NCI-H446 (cell line): ENCODE measurements at places on chromosomes 11 and 22.

GRCh38 chr11:110966131-110966530, 253.9 kb upstream of the ARHGAP20 start:
- DNase-seq: no peak

GRCh38 chr11:78149646-78150045, 10.2 kb upstream of the ALG8 start:
- DNase-seq: no peak

DNA sequence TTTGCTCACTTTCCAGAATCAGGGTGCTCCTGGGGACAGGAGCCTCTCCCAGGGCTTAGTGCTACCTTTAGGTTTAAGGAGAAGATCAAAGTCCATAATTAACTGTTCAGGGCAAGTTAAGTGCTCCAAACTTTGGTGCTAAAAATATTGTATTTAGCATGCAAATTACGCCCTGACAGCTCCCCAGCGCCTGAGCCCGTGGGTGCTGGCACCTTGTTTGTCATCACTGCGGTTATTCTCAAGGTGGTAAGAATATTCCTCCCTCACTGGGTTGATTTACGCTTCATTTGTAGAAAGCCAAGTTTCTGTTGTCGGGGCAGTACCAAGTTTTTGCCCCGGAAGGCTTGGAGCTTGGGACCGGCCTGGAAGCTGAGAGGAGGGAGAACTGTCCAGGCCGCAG, 21.3 kb downstream of the ANKK1 start:
- DNase-seq: no peak

- no peak for DNase-seq
Observed at GRCh38 chr11:27470826-27471588, 1.6 kb downstream of the LGR4 start.

- no peak for DNase-seq
Observed at GRCh38 chr11:24513479-24514218, 16.8 kb downstream of the LUZP2 start.
